Chondrocyte (in vitro differentiated cells): ENCODE measurements at places on chromosomes 1 and 21. TPM values are rescaled to one million over a fixed set of nuclear protein-coding genes. Genes with fewer than 3 reads are reported as not detected.
A peak's percentile ranks its signal among the peaks of the same experiment; 100 is the strongest.

GRCh38 chr21:29072873-29073221 is 601 bp downstream of the CCT8 start:
- H3K4me1 ChIP-seq, result peaks cover 26% of the 10 kb centered on the region
- peaks cover 3% of the 10 kb centered on the region for H3K36me3 ChIP-seq
- H3K4me3 ChIP-seq, result peak overlapping the region; percentile 99
- no peaks in the 10 kb centered on the region for H3K27me3 ChIP-seq

DNA sequence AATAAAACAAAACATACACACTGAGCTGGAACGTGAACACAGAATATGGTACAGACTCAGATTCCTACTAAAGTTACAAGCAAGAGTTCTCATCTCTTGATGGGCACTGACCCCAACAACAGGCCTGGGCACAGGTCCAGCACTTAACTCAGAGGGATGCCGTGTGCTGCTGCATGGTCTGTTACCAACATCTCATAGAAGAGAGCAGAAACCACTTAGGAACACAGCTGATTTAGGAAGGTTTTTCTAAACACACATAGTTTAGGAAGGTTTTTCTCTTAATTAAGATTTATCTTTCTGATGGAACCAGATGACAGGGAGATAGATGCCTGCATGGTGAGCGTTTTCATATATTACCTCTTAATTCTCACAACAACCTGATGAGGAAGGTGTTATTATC is 1.5 kb downstream of the GCLM start:
- peaks cover 1% of the 10 kb centered on the region for H3K36me3 ChIP-seq
- no peak for DNase-seq
- no peaks in the 10 kb centered on the region for H3K27me3 ChIP-seq
- H3K4me3 ChIP-seq, result peak overlapping the region; percentile 86
- peaks cover 45% of the 10 kb centered on the region for H3K4me1 ChIP-seq

- H3K4me3 ChIP-seq, result no peak overlapping the region
- no peaks in the 10 kb centered on the region for H3K36me3 ChIP-seq
- no peak for DNase-seq
- H3K27me3 ChIP-seq, result no peaks in the 10 kb centered on the region
Measured at GRCh38 chr21:44294391-44295162, 5.3 kb upstream of the PFKL start.

Gene SPATA17
- total RNA-seq, result 0.15 to 0.85 TPM in 2 of 3 replicates, not detected in the other

DNA sequence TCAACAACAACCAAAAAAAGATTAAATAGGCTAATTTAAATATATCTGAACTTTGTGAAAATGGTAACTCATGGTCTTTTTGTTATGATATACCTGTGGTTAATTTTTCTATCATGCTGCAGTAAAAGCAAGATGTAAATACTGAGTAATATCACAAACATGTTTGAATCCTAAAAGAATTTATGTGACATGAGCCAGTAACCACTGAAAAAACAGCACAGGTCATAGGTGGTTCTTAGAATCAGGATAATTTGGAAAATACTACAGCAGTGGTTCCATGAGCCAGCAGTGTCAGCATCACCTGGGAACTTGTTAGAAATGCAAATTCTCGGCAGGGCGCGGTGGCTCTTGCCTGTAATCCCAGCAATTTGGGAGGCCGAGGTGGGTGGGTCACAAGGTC is 4.1 kb downstream of the ATP5IF1 start:
- H3K27ac ChIP-seq, result no peak overlapping the region
- no peaks in the 10 kb centered on the region for H3K4me1 ChIP-seq
- no peak for DNase-seq
- H3K36me3 ChIP-seq, result no peaks in the 10 kb centered on the region

DNA sequence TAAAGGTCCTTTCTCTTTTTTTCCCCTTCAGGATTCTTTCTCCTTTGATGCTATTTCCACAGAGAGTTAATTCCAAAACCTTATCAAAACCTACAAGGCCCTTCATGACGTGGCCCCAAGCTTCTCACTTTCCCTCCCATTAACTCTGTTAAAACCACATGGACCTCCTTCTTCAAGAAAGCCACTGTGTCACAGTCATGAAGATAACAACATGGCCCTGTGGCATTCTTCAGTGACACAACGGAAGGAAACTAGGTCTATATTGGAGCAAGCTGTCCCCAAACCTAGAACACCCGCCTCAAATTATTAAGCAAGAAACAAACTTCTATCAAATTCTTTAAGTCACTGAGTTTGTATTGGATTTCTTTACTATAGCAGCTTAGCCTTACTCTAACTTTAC is 611.1 kb downstream of the NUF2 start:
- no peaks in the 10 kb centered on the region for H3K36me3 ChIP-seq
- no peak overlapping the region for H3K4me3 ChIP-seq
- no peak overlapping the region for H3K27ac ChIP-seq
- no peaks in the 10 kb centered on the region for H3K4me1 ChIP-seq
- peaks cover 4% of the 10 kb centered on the region for H3K27me3 ChIP-seq

DNA sequence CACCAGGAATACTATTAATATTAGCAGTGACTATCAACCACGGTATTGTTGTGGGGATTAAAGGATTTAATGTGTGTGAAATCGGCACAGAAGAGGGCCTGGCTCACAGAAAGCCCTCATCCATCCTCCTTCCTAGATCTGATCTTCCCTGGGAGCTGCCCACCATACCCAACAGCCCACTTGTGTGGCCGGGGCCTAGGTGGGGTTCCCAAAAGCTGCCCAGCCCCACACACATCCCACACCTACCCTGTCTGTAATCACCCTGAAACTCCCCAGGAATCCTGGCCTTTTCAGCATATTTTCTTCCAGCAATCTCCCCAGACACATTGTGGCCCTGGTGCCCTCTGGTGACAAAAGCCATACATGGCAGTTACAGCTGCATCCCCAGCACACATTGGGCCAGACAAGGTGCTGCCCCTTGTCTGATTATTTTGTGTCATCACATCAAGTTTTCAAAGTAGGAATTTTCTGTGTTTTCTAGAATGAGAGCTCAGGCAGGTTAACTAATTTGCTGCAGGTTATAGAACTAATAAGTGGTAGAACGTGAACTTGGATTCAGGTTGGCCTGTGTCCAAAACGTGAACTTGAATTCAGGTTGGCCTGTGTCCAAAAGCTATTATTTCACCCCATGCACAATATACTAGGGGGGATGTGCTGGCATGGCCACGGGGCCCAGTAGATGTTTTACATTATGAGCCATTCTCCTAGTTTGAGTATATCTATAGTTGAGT is 5.3 kb upstream of the SLC6A9 start:
- peaks cover 36% of the 10 kb centered on the region for H3K4me1 ChIP-seq
- H3K36me3 ChIP-seq, result no peaks in the 10 kb centered on the region
- no peak for DNase-seq
- no peak overlapping the region for H3K4me3 ChIP-seq
- H3K27ac ChIP-seq, result peak overlapping the region; percentile 78
- no peaks in the 10 kb centered on the region for H3K27me3 ChIP-seq

Gene ZNF695
- 1.4 to 1.9 TPM (median 1.7 TPM) in 3 replicates for total RNA-seq

DNA sequence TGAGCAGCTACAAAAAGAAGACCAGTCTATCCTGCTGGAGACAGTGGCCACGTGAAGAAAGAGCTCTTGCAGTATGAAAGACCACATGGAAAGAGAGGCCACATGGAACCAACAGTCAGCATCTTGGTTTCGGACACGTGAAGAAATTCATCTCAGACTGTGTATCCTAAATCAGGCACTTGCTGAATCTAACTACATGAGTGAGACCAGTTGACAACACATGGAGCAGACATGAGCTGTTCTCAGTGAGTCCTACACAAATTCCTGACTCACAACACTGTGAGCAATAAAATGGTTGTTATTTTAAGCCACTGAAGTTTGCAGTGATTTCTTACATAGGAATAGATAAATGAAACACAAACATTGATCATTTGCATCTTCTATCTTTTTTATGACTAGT is 2.4 kb upstream of the TAF1A start:
- H3K27me3 ChIP-seq, result peaks cover 6% of the 10 kb centered on the region
- no peak for DNase-seq
- H3K4me3 ChIP-seq, result no peak overlapping the region
- H3K4me1 ChIP-seq, result peaks cover 25% of the 10 kb centered on the region
- no peak overlapping the region for H3K27ac ChIP-seq

GRCh38 chr21:25568246-25568645 is 39.0 kb downstream of the MRPL39 start:
- DNase-seq, result no peak
- H3K27ac ChIP-seq, result peak overlapping the region; percentile 87
- no peaks in the 10 kb centered on the region for H3K27me3 ChIP-seq
- peak overlapping the region; percentile 55 for H3K4me3 ChIP-seq
- H3K4me1 ChIP-seq, result peaks cover 30% of the 10 kb centered on the region

GRCh38 chr1:34885405-34886247 is 26.1 kb upstream of the SMIM12 start:
- peak overlapping the region; percentile 49 for H3K4me3 ChIP-seq
- H3K36me3 ChIP-seq, result no peaks in the 10 kb centered on the region
- no peak for DNase-seq
- H3K27me3 ChIP-seq, result peaks cover 48% of the 10 kb centered on the region
- H3K4me1 ChIP-seq, result peaks cover 11% of the 10 kb centered on the region
- H3K27ac ChIP-seq, result no peak overlapping the region

GRCh38 chr1:36849956-36850355 is 184.4 kb downstream of the GRIK3 start:
- no peak for DNase-seq
- no peak overlapping the region for H3K4me3 ChIP-seq
- H3K27ac ChIP-seq, result no peak overlapping the region
- H3K36me3 ChIP-seq, result no peaks in the 10 kb centered on the region

GRCh38 chr1:75341537-75341936 is 207.3 kb downstream of the LHX8 start:
- no peaks in the 10 kb centered on the region for H3K36me3 ChIP-seq
- no peak for DNase-seq
- no peak overlapping the region for H3K27ac ChIP-seq

GRCh38 chr1:44270686-44271628 is 57.7 kb downstream of the DMAP1 start:
- no peak for DNase-seq
- no peaks in the 10 kb centered on the region for H3K36me3 ChIP-seq
- no peak overlapping the region for H3K27ac ChIP-seq
- no peaks in the 10 kb centered on the region for H3K27me3 ChIP-seq
- H3K4me1 ChIP-seq, result peaks cover 4% of the 10 kb centered on the region

Gene CCDC185
- total RNA-seq, result not detected in 3 replicates

GRCh38 chr1:205260948-205261732 is 33.4 kb downstream of the TMCC2 start:
- DNase-seq, result no peak
- H3K27me3 ChIP-seq, result no peaks in the 10 kb centered on the region
- no peak overlapping the region for H3K4me3 ChIP-seq
- H3K36me3 ChIP-seq, result no peaks in the 10 kb centered on the region
- no peak overlapping the region for H3K27ac ChIP-seq
- peaks cover 42% of the 10 kb centered on the region for H3K4me1 ChIP-seq

Gene PLA2G2A
- total RNA-seq, result not detected in 3 replicates

DNA sequence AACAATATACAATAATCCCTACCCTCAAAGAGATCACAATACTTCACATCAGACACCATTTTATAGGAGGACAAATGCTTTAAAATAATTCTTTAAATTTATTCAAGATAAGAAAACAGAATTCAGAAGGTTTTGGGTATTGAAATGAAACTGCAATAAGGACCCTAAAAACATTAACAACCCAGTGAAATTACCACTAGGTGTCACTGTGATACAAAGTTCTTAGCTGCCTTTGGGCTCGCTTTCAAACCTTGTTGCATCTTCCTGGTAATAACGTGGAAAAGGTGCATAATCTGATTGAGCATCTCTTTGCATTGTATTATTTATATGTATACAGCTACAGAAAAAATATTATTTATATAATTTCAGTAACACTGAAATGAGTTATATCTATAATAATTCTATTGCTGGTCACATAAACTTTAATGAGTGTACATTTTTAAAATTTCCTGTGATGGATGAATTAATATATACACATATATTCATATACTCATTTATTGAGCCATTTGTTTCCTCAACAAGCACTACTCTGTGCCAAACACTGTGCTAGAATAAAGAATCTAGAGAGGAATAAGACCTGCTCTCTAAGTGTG is 185.2 kb downstream of the FAF1 start:
- no peaks in the 10 kb centered on the region for H3K27me3 ChIP-seq
- H3K4me1 ChIP-seq, result no peaks in the 10 kb centered on the region
- DNase-seq, result no peak
- H3K4me3 ChIP-seq, result no peak overlapping the region

- H3K4me3 ChIP-seq, result no peak overlapping the region
- H3K27ac ChIP-seq, result no peak overlapping the region
- DNase-seq, result no peak
- H3K36me3 ChIP-seq, result peaks cover 6% of the 10 kb centered on the region
- no peaks in the 10 kb centered on the region for H3K27me3 ChIP-seq
- peaks cover 32% of the 10 kb centered on the region for H3K4me1 ChIP-seq
Measured at GRCh38 chr1:202516434-202516877, 168.0 kb downstream of the PPP1R12B start.

DNA sequence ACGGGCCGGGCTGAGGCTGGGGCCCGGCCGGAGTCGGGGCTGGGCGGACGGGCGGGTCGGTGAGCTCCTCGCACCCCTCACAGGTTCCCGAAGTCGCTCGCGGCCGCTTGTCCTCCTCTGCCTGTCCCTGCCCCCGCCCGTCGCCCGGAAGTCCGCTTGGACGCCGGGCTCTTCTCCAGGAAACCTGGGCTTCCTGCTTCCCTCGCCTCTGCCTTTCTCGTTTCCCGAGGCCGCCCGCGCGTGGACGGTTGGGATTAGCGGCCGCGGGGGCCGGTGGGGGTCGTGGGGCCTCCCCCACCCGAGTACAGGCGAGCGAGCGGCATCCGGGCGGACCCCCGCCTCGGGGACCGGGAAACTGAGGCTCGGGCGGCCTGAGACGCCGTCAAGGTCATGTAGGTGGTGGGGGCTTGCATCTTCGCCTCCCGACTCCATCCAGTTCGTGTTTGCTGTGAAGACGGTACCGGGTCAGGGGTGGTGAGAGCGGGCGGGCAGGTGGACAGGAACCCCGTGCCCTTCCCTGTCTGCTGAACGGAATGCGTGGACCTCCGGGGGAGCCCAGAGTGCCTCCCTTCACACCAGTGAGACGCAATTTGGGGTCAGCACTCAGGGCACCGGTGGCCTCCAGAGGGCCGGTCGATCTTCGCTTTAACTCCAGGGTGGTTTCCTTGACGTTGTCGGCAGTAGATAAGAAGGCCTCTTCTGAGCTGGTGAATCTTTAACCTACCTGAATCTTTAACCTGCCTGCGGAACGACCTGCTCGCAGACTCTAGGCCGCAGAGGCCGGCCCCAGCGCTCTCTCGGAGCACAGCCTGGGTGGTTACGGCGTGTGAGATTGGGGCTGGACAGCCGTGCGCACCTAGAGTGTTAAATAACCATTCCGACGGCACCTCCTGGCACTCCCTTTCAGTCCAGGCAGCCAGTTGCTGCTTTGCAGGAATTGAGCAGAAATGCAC is 686 bp downstream of the ARF1 start:
- peak; percentile 91 for DNase-seq
- H3K4me3 ChIP-seq, result peak overlapping the region; percentile 92
- peaks cover 10% of the 10 kb centered on the region for H3K36me3 ChIP-seq
- no peaks in the 10 kb centered on the region for H3K27me3 ChIP-seq
- H3K4me1 ChIP-seq, result peaks cover 54% of the 10 kb centered on the region
